Spinal cord (tissue), 10 donors: ENCODE measurements at places on chromosomes 6 and 20. TPM values are rescaled to one million over a fixed set of nuclear protein-coding genes. Genes with fewer than 3 reads are reported as not detected.

OR2H2 gene
- polyA plus RNA-seq, result 2.7 TPM

TNFRSF21 gene
- polyA plus RNA-seq, result 88.6 TPM

MAS1 gene
- 0.03 TPM for polyA plus RNA-seq

JPH2 gene
- polyA plus RNA-seq, result 1.4 TPM

RAMACL gene
- polyA plus RNA-seq, result 0.18 TPM

LY6G6F gene
- not detected for polyA plus RNA-seq

SSR1 gene
- 81.5 TPM for polyA plus RNA-seq

HEY2 gene
- polyA plus RNA-seq, result 28.3 TPM

SRMS gene
- polyA plus RNA-seq, result 0.22 TPM

DNMT3B gene
- 5.2 TPM for polyA plus RNA-seq

ZNF512B gene
- 43.7 TPM for polyA plus RNA-seq

CCN6 gene
- 0.57 TPM for polyA plus RNA-seq

MOCS1 gene
- 13.5 TPM for polyA plus RNA-seq

ADTRP gene
- 0.38 TPM for polyA plus RNA-seq

MMP24 gene
- 46.6 TPM for polyA plus RNA-seq

KCNK16 gene
- not detected for polyA plus RNA-seq

TGM2 gene
- polyA plus RNA-seq, result 23.7 TPM

VARS1 gene
- 66.1 TPM for polyA plus RNA-seq

EDEM2 gene
- 13.3 TPM for polyA plus RNA-seq

TGIF2 gene
- 20.6 TPM for polyA plus RNA-seq

REPS1 gene
- polyA plus RNA-seq, result 107 TPM

SNAP25 gene
- polyA plus RNA-seq, result 412 TPM

GPLD1 gene
- 8.1 TPM for polyA plus RNA-seq

TPX2 gene
- polyA plus RNA-seq, result 31.8 TPM

CLVS2 gene
- polyA plus RNA-seq, result 10.1 TPM

FBXO5 gene
- 16.6 TPM for polyA plus RNA-seq
